ENCODE measurements at places on chromosomes 6 and 20.

- DNase-seq: no peak
Measured at GRCh38 chr6:49847673-49848072, 18.7 kb downstream of the CRISP1 start.

GRCh38 chr6:108673153-108673552 is 112.4 kb downstream of the FOXO3 start:
- no peak for DNase-seq

DNA sequence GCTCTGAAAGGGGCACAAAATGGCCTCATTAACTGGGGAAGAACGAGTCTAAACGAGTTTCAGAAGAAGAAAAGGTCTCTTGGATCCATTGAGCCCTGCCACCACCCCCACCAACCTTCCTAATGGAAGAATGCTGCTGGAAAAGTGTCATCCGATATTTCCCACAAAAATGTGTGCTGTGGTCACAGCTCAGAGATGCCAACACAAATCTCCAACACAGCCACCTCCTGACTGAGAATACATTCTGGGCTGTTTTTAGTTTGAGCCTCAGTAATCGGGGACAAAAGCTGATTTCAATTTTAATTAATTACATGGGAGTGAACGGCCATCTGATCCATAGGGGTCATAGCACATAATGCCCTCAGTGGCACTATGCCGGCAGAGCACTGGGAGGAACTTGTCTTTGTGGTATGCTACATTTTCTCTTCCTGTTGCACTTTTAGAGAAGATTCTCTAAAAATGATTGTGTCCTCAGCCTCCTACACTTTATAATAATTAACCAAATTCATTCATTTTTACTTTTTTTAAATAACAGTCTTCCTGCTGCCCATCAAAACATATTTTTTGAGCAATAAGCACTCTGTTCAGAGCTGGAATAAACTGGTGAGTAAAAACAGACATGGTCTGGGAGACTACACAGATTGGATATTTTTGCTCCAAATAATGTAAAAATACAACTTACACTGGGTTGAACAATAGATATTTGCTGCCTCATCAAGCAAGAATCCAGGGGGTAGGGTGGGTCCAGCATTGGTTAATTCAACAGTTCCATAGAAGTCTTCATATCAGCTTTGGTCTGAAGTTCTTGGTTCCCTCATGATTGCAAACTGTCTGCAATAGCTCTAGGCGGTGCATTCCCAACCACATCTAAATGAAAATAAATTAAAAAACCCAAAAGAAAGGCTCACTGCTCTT is 143.6 kb upstream of the TMEM170B start:
- DNase-seq: no peak

GRCh38 chr6:35678814-35679213 is 9.9 kb downstream of the FKBP5 start:
- no peak for DNase-seq

GRCh38 chr6:97304701-97305100 is 21.7 kb upstream of the MMS22L start:
- no peak for DNase-seq

DNA sequence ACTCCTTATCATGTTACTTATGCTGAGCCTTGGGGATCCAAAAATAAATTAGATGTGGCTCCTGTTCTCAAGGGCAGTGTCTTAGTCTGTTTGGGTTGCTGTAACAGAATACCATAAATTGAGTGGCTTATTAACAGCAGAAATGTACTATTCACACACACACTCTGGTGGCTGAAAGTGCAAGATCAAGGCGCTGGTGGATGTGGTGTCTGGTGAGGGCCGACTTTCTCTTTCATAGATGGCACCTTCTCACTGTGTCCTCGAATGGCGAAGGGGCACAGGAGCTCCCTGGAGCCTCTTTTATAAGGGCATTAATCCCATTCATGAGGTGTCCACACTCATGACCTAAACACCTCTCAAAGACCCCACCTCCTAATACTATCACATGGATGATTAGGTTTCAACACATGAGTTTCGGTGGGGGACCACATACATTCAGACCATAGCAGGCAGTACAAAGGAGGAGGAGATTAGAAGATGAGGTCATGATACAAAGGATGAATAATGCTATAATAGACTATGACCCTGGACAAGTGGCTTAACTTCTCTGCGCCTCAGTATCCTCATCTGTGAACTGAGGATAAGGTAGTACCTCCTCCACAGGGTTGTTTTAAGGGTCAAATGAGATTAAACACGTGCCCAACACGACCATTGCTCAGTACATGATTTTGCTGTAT is 34.1 kb downstream of the RPP40 start:
- DNase-seq: no peak

DNA sequence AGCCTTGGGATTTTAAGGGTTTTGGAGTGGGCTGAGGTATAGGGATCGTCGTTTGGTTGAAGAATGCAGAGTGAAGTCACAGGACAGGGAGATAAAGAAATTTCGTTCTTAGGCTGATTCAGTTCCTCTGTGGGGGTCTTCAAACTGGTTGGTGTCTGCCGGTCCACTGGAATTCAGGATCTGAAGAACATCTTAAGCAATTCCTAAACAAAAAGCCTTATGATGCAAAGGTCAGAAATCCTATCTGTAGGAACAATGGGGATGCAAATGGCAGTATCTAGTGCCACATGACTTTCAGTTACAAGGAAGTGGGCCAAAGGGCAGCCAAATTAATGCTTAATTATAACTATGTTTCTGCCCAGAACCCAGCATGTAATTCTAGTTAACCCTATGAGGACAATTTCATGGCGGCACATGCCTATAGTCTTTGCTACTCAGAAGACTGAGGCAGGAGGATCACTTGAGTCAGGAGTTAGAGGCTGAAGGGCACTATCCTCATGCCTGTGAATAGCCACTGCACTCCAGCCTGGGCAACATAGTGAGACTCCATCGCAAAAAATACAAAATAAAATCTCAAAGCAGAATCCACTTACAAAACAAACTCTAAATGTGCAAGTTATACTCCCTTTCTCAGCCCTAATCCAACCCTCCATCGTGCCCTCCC is 4.6 kb upstream of the SLC2A10 start:
- DNase-seq: no peak

- no peak for DNase-seq
Measured at GRCh38 chr6:167047554-167047953, 48.4 kb downstream of the CEP43 start.

GRCh38 chr20:62846166-62846890 is 15.3 kb downstream of the TCFL5 start:
- DNase-seq: no peak
